Type B pancreatic cell (in vitro differentiated cells): ENCODE measurements at places on chromosomes 16 and 17. TPM values are rescaled to one million over a fixed set of nuclear protein-coding genes. Genes with fewer than 3 reads are reported as not detected.
A peak's percentile ranks its signal among the peaks of the same experiment; 100 is the strongest.

DNA sequence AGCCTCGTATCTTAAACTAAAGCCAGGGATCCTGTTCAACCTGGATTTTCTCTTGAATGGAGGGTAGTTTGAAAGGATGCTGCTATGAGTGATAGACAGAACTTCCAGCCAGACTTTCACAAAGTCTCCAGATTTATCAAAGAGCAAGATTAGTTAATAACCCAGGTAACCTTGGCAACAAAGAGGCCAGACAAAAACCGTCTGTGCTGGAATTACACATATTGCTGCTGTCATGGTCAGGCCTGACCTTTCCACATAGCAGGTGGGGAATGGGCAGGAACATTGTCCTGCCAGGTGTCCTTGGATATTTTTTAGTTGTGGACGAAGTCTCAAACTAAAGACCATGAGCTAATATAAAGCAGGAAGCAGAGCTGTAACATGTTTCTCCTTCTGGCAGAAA is 52.5 kb downstream of the HLF start:
- H3K4me1 ChIP-seq = no peaks in the 10 kb centered on the region
- no peak overlapping the region for H3K4me3 ChIP-seq
- no peaks in the 10 kb centered on the region for H3K36me3 ChIP-seq
- no peak overlapping the region for H3K27ac ChIP-seq
- H3K27me3 ChIP-seq = no peaks in the 10 kb centered on the region
- DNase-seq = no peak

DNA sequence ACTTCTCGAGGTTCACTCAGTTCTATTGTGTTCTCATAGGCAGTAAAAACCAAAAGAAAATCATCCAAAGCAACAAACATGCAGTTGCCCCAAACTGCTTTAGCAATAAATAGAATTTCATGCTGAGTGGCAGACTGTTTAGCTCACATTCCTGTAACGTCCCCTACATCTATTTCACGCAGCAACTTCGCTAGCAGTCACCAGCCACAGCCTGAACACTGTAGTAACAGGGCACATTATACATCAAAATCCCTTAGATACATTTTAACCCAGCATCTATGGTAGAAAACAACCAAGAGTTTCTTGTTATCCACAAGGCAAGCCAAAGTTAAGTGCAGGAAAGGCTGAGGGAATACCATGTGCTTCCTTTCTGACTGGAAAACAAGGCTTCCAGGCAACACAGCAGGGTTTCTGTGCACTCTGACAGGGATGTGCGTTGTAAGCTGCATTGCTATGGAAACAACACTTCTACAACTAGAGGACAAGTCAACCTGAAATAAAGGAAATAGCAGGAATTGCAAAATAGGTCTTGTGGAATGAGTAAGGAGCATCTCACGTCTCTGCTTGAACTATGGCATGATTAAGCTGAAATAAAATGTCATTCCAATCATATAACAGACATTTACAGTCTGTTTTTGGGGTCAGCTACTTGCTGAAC is 55.4 kb downstream of the CFDP1 start:
- no peak for DNase-seq
- peak overlapping the region; percentile 58 for H3K4me3 ChIP-seq
- peak overlapping the region; percentile 93 for H3K27ac ChIP-seq
- peaks cover 11% of the 10 kb centered on the region for H3K36me3 ChIP-seq
- no peaks in the 10 kb centered on the region for H3K27me3 ChIP-seq

- H3K36me3 ChIP-seq = peaks cover 9% of the 10 kb centered on the region
- H3K27me3 ChIP-seq = no peaks in the 10 kb centered on the region
- H3K4me3 ChIP-seq = peak within 1 kb of the TSS; percentile 94
- H3K4me1 ChIP-seq = peaks cover 29% of the 10 kb centered on the region
Observed at GRCh38 chr16:30893744-30894539, at the start of gene BCL7C. TSS of gene BCL7C (minus strand) at chr16:30894077. CDS start at chr16:30893944, 133 bp downstream.

DNA sequence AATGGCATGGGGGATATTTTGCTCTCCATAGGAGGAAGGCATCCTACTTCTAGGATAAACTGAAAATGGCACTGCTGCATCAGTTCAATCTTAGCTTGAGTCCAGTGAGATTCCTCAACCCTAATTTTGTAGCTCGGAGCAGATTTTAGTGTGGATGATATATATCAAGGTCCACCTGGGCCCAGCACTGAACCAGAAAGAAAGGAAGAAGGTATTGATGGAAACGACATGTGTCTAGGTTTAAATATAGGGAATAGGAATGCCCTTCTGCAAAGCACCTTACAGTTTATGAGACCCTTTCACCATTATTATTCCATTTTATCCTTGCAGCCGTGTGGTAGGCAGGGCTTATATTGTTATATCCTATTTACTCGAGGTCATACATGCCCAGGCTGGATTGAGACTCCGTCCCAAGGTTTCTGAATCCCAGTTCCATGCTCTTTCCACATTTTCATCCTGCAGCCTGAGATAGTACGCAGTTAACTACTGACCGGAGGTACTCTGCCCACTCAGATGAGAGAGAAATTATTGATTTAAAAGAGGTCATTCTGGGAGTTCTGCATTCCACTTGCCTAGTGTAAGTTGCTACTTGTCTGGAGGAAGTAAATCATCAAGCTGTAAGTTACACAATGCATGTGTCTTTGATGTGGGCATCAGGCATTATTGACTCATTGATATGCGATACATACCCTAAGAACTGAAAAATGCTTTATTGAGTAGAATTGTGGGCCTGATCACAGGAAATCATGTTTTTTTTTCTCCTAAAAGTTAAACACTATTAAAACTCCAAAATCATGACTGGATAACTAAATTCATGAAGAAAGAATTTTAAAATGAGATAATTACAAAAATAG is 10.1 kb downstream of the KRT39 start:
- H3K4me3 ChIP-seq = peak overlapping the region; percentile 70
- H3K4me1 ChIP-seq = peaks cover 51% of the 10 kb centered on the region
- H3K27me3 ChIP-seq = no peaks in the 10 kb centered on the region
- DNase-seq = no peak
- H3K27ac ChIP-seq = peak overlapping the region; percentile 94

GRCh38 chr16:82835487-82836155 is 208.9 kb downstream of the CDH13 start:
- no peak overlapping the region for H3K27ac ChIP-seq
- no peak for DNase-seq
- H3K4me1 ChIP-seq = peaks cover 24% of the 10 kb centered on the region
- H3K36me3 ChIP-seq = no peaks in the 10 kb centered on the region

DNA sequence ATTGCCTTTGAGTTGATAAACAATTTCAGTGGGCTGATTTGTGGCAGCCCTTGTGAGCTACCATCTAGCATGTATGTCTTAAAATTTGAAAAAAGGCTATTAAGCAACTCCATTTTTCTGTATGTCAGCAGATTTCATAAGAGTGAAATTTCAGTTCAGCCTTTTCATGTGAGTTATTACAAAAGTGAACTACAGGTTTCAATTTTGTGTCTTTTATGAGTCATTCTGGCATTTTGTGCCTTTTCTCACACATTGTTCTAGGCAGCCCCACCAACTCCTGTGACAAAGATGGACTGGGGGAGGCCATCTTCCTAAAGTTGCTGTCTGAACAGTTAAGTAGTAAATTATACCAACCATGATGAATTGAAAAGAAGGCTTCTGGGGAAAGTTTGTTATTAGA is 52.1 kb downstream of the USP10 start:
- no peak for DNase-seq
- H3K27me3 ChIP-seq = no peaks in the 10 kb centered on the region
- H3K4me1 ChIP-seq = peaks cover 44% of the 10 kb centered on the region
- peaks cover 7% of the 10 kb centered on the region for H3K36me3 ChIP-seq
- peak overlapping the region; percentile 11 for H3K4me3 ChIP-seq

GRCh38 chr17:78041386-78042179 is 83.1 kb downstream of the TNRC6C start:
- no peak for DNase-seq
- peaks cover 22% of the 10 kb centered on the region for H3K36me3 ChIP-seq
- H3K27ac ChIP-seq = no peak overlapping the region
- no peak overlapping the region for H3K4me3 ChIP-seq
- no peaks in the 10 kb centered on the region for H3K27me3 ChIP-seq
- peaks cover 5% of the 10 kb centered on the region for H3K4me1 ChIP-seq

DNA sequence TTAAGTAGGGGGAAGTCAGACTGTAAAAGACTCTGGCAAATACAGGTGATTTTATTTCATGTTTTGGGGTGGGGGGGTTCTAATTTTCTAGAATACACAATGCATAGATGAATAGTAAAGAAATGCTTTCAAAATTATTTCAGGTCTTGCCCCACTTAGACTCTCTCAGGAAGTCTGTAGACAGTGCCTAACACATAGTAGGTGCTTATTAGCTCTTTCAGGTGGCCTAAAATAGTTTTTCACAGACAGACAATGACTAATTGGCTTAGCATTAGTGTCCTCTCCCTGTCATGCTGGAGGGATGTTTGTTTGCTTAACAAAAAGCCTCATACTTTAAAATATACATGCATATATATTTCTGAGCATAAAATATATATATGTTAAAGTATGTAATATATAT is 366.0 kb downstream of the SOX9 start:
- no peaks in the 10 kb centered on the region for H3K27me3 ChIP-seq
- H3K27ac ChIP-seq = no peak overlapping the region
- no peak overlapping the region for H3K4me3 ChIP-seq
- peaks cover 26% of the 10 kb centered on the region for H3K4me1 ChIP-seq
- DNase-seq = no peak

- peaks cover 17% of the 10 kb centered on the region for H3K36me3 ChIP-seq
- no peaks in the 10 kb centered on the region for H3K27me3 ChIP-seq
- no peak for DNase-seq
- no peak overlapping the region for H3K27ac ChIP-seq
Observed at GRCh38 chr17:17887752-17888304, 51.0 kb upstream of the SREBF1 start.

The AANAT gene
- total RNA-seq = not detected in 2 replicates

The SNAI3 gene
- 0.68 and 0.79 TPM in 2 replicates for total RNA-seq

The DHODH gene
- total RNA-seq = 7.8 and 13.1 TPM in 2 replicates

The PRRT2 gene
- total RNA-seq = 1.4 and 15.1 TPM in 2 replicates
